Right atrium auricular region (tissue), 2 donors: ENCODE measurements at places on chromosomes 13 and 19. TPM values are rescaled to one million over a fixed set of nuclear protein-coding genes. Genes with fewer than 3 reads are reported as not detected.

DNA sequence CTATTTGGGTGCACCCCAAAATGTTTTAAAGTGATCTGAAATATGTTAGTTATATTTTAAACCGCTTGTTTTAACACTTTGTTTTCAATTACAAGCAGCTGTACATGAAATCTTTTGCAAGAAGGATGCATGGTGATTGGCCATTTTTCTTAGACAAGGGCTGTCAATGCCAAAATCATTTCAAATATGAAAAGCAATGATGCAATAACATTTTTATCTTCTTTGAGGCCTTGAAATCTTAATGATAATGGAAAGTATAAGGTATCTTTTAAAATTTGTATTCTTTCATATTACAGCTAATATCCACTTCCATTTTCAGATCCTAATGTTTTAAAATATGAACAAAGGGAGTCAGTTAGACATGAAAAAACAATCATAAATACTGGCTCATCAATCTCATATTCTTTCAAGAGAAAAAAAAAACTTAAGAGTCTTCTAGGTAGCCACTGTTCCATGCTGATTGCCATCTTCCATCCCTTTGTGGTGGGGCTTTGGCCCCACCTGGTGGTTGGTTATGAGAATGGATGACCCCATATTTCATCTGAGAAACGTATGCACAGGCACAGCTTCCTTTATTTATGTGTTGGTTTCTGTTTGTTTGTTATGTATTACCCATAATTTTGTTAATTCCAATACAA lies 330.3 kb upstream of the MIR17HG start:
- no peak for DNase-seq

- DNase-seq, result peak; percentile 64
Measured at GRCh38 chr19:56252699-56253422, 19.7 kb upstream of the EDDM13 start.

DNA sequence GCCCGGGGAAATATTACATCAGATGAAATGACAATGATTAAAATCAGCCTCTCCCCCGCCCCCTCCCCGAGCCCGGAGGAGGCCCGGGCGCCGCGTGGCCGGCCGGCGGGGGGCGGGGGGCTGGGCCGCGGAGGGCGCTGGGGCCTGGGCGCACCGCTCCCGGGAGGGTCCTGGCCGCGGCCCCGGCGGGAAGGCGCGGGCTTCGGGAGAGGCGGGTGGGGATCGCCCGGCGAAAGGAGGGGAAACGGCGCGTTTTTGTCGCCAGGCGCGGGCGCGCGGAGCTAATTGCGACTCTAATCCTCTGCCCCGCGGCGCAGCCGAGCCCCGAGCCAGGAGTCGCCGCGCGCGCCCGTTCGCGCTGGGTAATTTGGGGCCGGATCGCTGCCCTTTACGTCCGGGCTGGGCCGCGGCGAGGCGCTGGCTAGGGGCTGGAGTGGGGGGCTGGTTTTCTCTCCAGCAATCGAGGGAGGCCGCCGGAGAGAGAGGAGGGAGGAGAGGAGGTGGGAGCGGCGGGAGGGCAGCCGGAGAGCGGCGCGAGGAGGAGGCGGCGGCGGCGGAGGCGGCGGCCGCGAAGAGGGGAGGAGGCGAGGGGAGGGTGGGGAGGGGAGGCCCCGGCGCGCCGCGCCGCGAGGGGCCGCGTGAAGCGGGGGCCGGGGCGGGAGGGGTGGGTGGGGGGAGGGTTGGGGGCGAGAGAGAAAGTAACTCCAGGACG lies at the start of gene KCTD15:
KCTD15 (plus strand) TSS at position 707 of the 712 bp plus-strand sequence. CDS start 3,585 bp downstream, outside the sequence.
- no peak for DNase-seq

GRCh38 chr13:73259061-73260017 lies 200.5 kb downstream of the KLF5 start:
- no peak for DNase-seq

DNA sequence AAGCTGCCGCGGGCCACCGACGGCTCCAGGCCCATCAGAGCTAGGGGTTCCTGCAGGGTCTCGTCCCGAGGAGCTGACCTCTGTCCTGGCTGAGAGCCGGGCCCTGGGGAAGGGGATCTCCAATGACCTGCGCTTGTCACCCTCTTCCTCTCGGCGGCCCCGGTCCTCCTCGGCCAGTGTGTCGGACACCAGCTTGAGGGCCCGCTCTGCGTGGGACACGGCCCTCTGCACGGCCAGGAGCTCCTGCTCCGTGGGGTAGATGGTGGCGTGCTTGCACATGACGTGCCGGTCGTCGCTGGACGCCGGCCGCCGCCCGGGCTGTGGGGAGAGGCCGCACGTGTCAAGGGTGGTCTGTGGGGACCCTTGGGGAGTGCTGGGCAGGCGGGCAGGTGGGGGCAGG lies 32.7 kb upstream of the MATK start:
- no peak for DNase-seq

GRCh38 chr13:112733112-112733511 lies 43.3 kb downstream of the ATP11A start:
- no peak for DNase-seq

GRCh38 chr13:99758460-99759162 lies 213.0 kb downstream of the ZIC5 start:
- no peak for DNase-seq

- DNase-seq, result no peak
Measured at GRCh38 chr19:45825917-45826893, 11.1 kb upstream of the RSPH6A start.

- no peak for DNase-seq
Measured at GRCh38 chr13:107067381-107067780, 499.4 kb upstream of the ARGLU1 start.

GRCh38 chr13:29934531-29935308 lies 84.3 kb upstream of the UBL3 start:
- DNase-seq, result no peak

DNA sequence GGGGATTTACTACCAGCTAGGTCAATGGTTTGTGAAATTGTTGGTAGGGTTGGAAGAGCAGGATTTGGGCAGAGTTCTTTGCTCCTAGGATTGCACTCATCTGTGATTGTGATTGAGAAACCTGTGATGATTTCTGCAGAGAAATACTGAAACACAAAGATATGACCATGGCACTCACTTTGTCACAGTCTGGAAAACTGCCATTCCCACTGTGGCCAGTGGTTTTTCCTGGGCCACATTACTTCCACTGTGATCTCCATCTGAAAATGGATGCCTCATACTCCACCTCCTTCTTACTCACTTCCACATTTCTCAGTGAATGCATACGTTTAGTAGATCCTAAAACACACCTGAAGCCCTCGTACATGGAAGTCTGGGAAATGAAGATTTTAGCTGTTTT lies 593.2 kb downstream of the LMO7 start:
- no peak for DNase-seq

GRCh38 chr13:24995225-24995804 lies 100.6 kb upstream of the PABPC3 start:
- no peak for DNase-seq

KLK2 gene
- not detected for total RNA-seq

PEG3 gene
- 8.3 TPM for total RNA-seq

DNA sequence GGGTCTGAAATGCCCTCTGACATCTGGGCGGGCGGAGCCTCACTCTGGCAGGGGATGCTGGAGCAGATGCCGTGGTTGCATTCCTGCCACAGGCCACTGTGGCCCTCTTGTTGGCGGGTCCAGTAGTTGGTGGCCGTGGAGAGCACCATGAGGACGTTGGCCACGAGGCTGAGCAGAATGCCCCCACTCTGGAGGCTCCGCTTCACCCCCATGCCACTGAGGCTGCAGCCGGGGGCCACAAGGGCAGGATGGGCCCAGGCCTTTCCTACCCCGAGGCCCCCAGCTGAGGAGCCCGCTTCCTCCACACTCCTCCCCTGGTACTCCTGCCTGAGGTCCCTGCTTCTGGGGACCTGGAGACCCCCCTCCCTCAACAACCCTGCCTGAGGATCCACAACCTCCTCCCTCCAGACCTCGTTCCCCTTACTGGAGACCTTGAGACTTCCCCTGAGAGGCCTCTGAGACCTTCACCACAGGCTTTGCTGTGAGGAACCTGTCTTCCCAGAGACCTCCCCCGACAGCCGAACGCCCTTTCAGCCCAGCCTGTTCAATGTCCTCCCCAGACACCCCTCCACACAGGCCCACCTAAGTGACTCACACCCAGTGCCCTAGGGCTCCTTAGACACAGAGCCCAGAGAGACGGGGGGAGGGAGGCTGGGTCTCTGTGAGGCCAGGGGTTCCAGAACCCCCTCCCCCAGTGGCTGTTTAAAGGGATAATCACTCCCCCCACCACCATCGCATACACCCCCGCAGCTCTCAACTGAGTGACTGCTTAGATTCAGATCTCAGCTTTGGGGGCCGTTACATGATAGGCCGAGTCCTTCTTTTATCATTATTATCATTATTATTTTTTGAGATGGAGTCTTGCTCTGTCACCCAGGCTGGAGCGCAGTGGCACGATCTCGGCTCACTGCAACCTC lies at the start of gene CLDND2:
CLDND2 (minus strand) TSS at position 638 of the 917 bp plus-strand sequence; CDS start at position 212, 426 bp downstream.
- no peak for DNase-seq

DNA sequence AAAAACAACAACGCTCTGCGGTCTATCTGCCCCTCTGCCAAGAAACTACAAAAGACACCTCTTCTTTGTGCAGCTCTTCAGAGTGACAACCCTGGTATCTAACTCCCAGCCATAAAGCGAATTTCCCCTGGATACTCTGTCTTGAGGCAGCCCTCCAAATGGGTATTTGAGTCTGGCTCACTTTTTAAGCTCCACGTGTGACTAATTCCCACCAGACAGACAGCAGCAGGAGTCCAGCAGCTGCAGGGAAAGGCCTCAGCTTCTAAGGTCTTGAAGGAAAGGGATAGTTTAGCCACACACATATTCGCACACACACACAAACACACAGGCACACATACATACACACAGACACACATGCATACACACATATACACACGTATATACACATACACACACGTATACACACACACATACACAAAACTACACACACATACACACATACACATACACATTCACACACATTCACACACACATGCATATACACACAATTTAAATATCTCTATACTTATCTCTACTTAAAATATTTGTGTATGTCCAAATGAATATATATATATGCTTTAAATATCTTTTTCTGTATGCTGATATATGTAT lies 188.8 kb downstream of the TSHZ3 start:
- DNase-seq, result no peak

C1QTNF9B gene
- total RNA-seq, result not detected

ZNF497 gene
- total RNA-seq, result 0.56 TPM

- DNase-seq, result no peak
Measured at GRCh38 chr19:54594737-54595136, 1.3 kb downstream of the LILRA1 start.

DNA sequence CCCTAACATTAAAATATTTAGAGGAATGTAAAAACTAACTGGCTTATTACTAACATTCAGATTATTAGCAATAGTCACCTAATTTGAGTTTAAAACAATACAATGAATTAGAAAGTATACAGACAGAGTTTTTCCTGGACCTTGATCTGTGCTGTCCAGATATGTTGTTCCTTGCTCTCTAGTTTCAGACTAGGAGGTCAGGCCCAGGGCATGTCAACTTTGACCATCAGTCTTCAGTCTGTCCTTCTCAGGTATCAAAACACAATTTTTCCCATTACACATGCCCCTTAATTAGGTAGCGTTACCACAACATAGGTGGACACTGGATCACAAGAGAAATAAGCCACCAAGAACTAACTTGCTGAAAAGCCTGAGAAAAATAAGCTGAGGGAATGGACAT lies 197.0 kb downstream of the MAB21L1 start:
- DNase-seq, result no peak

GRCh38 chr13:35716186-35716585 lies 239.7 kb upstream of the MAB21L1 start:
- no peak for DNase-seq

DNA sequence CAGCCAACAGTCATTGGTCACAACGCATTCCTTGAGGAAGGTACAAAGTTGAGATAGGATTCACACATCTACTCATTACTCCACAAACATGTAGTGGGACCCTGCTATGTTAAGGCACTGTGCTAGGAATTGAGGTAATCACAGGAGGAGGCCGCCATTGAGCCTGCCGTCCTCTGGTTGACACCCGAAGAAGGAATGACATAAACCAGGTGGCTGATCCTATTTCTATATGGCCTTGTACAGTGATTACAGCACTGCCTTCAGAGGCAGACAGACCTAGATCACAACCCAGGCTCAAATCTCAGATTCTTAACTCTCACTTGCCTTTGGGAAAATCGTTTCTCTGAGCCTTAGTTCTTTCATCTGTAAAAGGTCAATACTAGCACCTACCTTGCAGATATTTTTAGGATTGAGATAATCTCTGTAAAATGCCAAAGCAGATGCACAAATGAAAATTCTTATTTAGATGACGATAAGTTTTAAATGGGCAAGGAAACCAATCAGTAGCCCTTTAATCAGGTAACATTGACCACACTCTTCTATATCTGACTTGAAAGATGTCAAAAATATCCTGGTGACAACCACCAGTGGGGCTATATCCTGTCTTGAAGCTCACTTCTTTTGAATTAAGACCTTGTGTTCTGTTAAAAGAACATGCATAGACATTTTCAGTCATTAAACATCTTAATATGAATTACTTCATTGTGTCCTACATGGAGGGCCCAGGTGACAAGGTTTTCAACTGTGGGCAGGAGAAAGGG lies 251.6 kb downstream of the KCTD12 start:
- no peak for DNase-seq

DNA sequence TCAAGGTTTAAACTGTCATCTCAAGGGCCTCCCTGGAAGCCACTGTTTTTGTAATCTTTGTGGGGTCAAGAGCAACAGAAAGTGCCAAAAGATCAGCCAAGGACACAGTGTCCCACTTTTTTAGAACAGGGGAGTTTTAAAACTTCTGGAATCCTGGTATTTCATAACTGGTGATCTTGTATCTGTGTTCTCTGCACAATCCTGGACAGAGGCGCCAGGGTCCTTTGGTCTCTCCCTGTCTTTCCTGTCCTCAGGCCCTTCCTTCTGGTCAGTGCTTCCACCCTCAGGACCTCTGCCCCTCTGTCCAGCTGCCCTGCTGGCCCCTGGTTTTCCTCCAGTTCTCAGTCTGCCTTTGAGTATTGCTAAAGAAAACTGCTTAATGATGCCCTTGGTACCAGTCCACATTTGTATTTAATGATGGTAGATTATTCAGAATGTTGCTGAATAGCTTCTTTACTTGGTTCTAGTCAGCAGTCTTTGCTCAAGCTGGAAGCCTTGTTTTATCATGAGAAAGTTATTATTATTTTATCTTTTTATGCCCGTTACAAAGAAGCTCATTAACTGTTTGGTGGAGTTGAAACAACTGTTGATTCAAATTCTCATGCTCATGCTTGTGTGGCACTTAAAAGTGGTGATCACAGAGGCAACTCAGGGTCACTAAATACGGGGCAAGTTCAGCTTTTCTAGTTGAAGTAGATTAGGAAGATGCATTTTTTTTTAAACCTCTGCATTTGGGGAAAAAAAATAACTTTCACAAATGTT lies 47.5 kb downstream of the WASF3 start:
- DNase-seq, result peak; percentile 82

DNA sequence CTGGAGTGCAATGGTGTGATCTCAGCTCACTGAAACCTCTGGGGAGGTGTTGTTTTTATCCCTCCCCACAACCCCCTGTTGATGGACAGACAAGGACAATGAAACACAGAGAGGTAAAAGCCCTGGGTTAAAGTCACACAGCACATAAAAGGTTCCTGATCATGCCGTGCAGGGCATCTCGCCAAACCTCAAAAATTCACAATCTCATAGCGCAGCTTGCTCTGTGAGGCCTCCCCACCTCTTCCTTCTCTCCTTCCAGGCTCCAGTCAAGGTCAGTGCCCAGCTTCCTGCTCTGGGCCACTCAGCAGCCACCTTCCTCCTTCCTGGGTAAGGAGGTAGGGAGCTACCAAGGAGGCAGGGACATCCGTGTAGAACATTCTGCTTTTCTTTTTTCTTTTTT lies 2.3 kb downstream of the FUT2 start:
- DNase-seq, result no peak

CD209 gene
- 4.3 TPM for total RNA-seq

- DNase-seq, result no peak
Measured at GRCh38 chr19:38663156-38663651, 15.8 kb downstream of the ACTN4 start.

GRCh38 chr19:44939668-44940067 lies 2.4 kb upstream of the APOC4 start:
- DNase-seq, result no peak
